Activated CD8-positive, alpha-beta memory T cell treated with anti-CD3 and anti-CD28 coated beads for 48 hours (primary cell): ENCODE measurements at places on chromosomes 12 and 14.

DNA sequence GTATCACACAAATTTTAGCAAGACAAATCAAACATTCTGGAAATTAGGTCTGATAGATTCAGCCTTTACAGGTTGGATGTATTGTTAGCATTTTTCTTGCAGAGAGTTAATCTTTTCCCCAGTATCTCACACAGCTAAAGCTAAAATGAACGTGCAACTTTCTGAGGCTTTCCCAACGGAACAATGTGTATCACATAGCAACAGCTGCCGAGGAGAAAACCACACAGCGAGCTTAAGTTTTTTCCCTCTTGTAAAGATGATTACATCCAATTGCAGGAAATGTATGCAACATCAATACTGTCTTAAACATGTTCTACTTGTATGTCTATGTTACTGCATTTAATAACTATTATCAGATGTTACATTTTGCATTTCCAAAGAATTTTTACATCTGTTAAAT is 182.2 kb downstream of the CCDC59 start:
- DNase-seq = no peak

DNA sequence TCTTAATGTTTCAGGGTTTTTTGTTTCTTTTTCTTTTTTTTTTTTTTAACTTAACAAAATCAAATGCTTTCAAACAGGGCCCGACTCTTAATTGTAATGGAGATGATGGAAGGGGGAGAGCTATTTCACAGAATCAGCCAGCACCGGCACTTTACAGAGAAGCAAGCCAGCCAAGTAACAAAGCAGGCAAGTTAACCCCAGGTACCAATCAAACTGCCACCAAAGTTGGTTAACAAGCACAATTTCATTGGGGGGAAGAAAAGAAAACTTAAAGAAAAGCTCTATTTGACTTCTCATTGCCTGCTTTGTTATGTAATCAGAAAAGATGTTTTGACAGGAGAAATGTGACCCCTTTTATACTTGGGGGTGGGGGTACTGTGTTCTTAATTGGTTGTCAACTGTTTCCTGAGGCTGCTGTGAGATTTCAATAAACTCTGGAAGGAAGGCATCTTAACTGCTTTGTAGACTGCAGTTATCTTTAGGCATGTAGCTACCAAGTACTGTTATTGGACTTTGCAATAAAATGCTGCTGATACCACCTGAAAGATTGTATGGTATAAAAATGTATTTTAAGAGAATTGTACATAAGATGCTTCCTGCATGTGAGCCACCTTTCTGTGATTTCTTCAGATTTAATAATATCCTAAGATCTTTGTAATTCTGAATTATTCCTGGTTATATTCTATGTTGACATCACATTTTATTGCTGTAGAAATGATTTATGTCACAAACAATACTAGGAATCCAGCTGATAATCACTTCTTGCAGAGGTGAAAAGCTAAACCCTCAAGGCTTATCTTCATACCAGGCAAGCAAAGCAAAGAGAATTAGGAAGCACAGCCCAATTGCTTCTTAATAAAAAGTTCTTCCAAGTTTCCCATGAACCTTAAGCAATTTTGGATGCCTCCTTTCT is 26.9 kb downstream of the MAPKAPK5 start:
- no peak for DNase-seq

DNA sequence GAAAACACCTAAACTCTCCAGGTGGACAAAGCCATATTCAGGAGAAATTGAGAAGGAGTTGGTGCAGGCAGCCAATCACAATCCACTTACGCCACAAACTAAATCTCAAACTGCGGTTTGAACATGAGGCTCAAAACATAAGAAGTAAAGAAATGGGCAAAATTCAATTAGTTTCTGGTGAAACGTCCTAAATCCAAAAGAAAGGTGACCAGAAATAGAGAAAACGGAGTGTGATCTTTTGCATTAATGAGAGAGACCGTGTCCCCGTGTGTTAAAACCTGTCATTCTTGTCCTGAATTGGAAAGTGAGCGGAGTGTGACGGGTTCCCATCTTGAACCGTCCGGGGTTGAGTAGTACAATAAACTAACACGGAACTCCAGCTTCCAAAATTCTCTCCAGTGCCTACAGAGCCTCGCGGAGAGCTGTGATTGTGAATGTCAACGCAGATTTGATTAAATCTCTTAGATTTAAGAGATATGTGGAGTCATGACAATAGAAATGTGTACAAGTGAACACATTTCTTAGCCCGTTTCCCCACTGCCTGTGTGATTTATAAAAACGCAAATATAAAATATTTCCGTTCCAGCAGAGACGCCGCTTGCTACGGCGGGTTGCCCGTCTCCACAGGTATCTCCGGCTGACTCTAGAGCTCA is 595 bp upstream of the METAP2 start:
- DNase-seq = peak; percentile 2

DNA sequence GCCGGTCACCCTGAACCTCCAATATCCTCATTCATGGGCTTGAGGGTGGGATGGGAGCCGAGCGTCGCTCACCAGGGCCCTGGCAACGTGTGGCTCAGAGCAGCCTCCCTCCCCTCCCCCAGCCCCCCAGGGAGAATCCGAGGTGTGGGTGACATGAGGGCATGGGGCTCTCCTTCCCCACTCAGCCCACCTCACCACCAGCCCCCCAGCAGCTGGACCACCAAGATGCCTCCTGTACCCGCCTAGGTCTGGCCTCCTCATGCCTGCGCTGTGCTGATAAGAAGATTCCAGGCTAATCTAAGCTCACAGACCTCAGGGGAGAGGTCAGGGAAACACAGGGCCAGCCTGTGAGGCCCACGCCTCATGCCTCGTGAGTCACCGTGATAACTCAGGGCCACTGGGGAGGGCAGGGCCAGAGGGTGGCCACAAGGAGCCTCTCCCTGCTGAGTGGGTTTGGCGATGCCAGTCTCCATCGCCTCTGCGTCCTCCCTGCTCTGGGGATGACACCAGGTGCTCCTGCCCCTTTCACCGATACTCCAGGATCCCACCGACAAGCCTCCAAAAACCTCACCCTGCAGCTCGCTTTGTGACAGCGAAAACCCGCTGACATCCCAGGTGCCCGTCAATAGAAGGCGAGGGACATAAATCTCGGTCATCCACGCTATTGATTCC is 56.9 kb downstream of the TESC start:
- DNase-seq = no peak

DNA sequence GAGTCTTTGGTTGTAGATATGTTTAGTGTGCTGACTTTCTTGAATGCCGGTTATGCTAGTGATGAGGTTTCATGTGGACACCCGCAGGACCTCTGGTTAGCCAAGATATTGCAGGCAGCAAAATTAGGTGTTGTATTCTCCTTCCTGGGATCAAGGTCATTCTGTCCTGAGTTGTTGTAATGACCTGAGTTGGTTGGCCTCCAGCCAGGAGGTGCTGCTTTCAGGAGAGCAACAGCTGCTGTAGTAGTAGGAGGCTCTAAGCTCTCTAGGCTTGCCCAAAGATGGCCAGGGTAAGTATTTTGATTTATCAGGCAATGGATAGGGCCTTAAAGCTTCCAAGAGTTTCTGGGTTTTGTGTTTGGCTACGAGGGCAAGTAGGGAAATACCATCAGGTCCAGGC is 56.0 kb upstream of the BDKRB2 start:
- DNase-seq = no peak

DNA sequence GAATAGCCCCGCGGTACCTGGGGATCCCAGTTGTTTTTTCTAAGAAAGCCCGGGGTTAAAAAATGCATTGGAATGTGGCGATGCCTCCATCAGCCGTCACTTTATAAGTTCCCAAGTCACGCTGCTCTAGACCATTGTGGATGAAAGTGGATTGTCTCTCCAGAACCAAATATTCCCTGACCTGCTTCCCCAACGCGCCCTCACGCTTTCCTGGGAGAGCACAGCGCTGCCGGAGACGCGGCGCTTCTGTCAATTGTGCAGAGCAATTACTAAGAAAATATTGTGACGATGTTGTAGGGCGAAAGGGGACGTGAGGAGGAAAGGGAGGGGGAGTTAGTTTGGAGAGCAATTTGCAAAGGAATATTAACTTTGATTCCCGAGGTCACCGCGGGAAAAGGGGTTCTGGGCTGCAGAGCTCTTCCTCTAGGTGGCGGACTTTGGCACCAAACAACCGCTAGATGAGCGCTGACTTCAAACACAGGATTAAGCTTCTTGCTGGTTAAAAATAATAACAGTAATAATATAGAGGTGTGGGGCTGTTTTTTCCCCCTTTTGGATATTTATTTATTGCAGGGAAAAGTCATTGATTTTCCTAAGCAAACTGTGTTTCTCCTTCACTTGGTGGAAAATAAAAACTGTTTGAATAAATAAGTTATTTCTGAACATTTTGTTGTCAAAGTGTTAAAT is 9.6 kb upstream of the FOXG1 start:
- DNase-seq = no peak

- DNase-seq = no peak
Measured at GRCh38 chr14:19873178-19873577, 1.8 kb upstream of the OR4K2 start.
